ENCODE measurements at places on chromosomes 6 and 20. TPM values are rescaled to one million over a fixed set of nuclear protein-coding genes. Genes with fewer than 3 reads are reported as not detected.

The RIPOR3 gene
- not detected for total RNA-seq

- no peak for DNase-seq
Observed at GRCh38 chr20:49759266-49759950, 45.7 kb upstream of the B4GALT5 start.

The KCNQ5 gene
- 4.1 TPM for total RNA-seq

DNA sequence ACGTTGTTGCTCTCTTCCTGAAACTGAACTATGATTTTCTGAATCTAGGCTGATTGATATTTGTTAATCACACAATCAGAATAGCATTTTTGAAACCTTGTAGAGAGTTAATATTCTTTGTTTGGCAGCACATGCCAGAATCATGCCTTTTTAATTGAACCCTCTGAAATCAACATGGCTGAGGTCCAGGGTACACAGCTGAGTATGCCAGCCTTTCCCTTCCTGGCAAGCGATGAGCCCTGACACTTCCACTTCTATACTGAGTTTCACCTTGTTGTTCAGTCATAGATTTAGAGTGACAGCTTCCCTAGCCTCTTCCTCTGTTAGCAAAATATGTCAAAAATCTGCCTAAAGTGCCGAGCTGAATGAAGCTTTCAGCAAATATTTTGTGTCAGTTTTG lies 6.8 kb downstream of the HDDC2 start:
- no peak for DNase-seq
